ENCODE measurements at places on chromosomes 2 and 18. TPM values are rescaled to one million over a fixed set of nuclear protein-coding genes. Genes with fewer than 3 reads are reported as not detected.

Gene CROCC2
- 0.06 TPM for polyA plus RNA-seq

Gene PELI1
- 27.1 TPM for polyA plus RNA-seq

GRCh38 chr2:237345891-237346640, 67.9 kb downstream of the COL6A3 start:
- no peak for DNase-seq

- no peak for DNase-seq
Measured at GRCh38 chr18:28767727-28768211, 590.8 kb upstream of the CDH2 start.

GRCh38 chr2:100222844-100223243, 80.5 kb upstream of the AFF3 start:
- no peak for DNase-seq

- no peak for DNase-seq
Measured at GRCh38 chr2:233470839-233471238, 95.7 kb downstream of the USP40 start.
